Activated CD4-positive, alpha-beta T cell treated with anti-CD3 and anti-CD28 coated beads for 1 hour (primary cell): ENCODE measurements at places on chromosomes 11 and 22.

DNA sequence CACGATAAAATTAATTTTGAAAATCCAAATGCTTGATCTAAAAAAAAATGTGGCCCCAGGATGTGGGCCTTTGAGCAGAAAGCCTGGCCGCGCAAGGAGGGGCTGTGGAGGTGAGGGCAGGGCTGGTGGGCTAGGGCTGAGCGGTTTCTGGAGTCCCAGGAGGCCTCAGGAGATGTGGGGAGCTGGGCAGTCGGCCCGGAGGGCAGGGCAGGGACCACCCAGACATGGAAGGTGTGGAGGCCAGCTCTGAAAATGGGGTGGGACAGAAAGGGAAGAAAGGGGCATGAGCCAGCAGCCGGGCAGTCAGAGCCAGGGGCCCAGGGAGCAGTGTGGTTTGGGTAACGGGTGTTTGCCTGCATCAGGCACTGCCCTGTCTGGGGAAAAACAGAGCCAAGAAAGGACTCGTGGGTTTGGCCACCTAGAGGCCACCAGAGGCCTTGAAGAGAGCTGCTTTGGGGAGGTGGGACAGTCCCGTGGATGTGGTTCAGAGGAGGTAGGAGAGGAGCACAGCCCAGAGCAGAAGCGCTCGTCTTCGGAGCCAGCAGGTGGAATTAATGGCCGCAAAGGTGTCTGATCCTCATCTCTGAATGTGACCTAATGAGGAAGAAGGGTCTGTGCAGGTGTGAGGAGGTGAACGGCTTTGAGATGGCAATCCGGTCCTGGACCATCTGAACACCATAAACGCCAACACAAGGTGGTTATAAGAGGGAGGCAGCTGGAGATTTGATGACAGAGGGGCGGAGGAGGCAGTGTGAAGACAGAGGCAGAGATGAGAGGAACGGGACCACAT is 50.2 kb downstream of the IGF2 start:
- DNase-seq = no peak

- no peak for DNase-seq
Observed at GRCh38 chr22:34879001-34879400, 187.0 kb upstream of the ISX start.

DNA sequence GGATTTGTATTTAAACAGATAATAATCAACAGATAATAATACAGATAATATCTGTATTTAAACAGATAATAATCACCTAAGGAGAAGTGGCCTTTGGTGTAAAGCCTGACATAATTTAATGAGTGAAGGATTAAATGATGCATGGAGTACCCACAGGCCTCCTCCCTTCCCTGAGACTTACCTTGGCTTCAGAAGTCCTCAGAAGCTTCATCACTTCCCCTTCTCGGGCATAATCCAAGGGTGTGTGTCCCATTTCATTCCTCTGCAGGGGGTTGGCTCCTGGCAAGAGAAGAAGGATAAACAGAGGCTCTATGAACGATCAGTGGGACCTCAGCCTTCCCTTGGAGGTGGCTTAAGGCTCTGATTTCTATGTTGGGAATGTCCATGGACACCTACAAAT is 85.5 kb upstream of the PHOX2A start:
- DNase-seq = no peak

- no peak for DNase-seq
Observed at GRCh38 chr11:58395581-58395980, 11.1 kb downstream of the OR5B3 start.

DNA sequence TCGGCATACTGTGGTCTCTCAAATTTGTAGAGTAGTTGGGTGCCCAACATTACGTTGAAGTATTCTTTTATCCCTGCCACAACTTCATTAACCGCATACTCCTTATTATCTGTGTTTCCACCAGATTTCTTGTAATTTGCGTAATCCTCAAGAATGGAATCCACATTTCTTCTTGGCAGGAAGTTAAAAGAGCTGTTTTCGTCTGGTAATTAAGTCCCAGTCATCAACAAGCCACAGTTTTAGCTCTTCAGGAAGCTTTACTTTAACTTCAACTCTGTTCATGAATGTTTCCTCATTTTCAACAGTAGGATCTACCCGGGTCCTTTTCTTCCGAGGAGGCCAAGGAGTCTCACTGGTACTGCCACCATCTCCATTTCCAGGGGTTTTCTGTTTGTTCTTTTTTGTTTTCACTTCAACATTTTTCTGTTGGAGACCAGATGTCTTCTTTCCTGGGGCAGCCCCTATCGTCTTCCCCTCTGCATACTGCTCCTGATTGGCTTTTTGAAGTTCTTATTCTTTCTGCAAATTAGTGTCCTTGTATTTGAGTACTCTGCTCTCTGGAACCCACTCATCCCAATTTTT is 30.3 kb downstream of the PDE3B start:
- DNase-seq = no peak
